IPS DF 19.7 (cell line): ENCODE measurements at places on chromosomes 16 and 17.

- DNase-seq, result no peak
These were observed 42.5 kb downstream of the CREBBP start for GRCh38 chr16:3837851-3838586.

GRCh38 chr16:58393138-58393504 lies 850 bp downstream of the GINS3 start:
- no peak for DNase-seq

GRCh38 chr17:42853968-42854790 lies 3.2 kb downstream of the AOC3 start:
- no peak for DNase-seq

- no peak for DNase-seq
These were observed 1.9 kb upstream of the MT1E start for GRCh38 chr16:56623637-56624036.

DNA sequence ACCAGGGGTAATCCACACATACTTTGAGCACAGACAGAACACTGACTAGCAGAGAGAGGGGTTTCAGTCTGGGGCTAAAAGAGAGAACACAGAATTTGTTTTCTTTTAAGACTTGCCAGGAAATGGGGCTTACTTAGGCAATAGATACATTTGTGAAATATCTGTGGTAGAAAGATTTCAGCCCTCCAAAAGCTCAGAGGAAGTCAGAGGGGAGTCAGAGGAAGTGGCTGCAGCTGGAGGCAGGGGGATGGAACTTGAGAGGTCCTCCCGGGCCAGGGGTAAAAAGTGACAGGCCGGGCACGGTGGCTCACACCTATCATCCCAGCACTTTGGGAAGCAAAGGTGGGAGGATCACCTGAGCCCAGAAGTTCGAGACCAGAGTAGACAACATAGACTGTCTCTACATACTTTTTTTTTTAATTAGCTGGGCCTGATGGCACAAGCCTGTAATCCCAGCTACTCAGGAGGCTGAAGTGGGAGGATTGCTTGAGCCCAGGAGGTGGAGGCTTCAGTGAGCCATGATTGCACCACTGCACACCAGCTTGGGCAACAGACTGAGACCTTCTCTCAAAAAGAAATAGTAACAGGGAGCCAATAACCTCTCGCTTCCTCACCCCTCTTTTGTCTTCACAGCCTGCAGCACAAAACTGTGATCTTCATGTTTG lies 49.9 kb downstream of the NLRC5 start:
- no peak for DNase-seq

GRCh38 chr16:5069854-5070253 lies 1.8 kb upstream of the ALG1 start:
- no peak for DNase-seq
